Adrenal gland (tissue), 19 donors: ENCODE measurements at places on chromosomes 16 and 17. TPM values are rescaled to one million over a fixed set of nuclear protein-coding genes. Genes with fewer than 3 reads are reported as not detected.

The TBC1D28 gene
- total RNA-seq: not detected

The KRTAP17-1 gene
- total RNA-seq: not detected

The RGS9 gene
- total RNA-seq: 14.6 TPM

The PIPOX gene
- total RNA-seq: 0.67 TPM

The PERCC1 gene
- total RNA-seq: not detected

The EPX gene
- total RNA-seq: not detected

The KRTAP2-2 gene
- not detected for total RNA-seq

The ERCC4 gene
- 17.0 TPM for total RNA-seq

The DUSP3 gene
- 76.8 TPM for total RNA-seq

The TBC1D3E gene
- 0.15 TPM for total RNA-seq

The CX3CL1 gene
- 7.0 TPM for total RNA-seq

DNA sequence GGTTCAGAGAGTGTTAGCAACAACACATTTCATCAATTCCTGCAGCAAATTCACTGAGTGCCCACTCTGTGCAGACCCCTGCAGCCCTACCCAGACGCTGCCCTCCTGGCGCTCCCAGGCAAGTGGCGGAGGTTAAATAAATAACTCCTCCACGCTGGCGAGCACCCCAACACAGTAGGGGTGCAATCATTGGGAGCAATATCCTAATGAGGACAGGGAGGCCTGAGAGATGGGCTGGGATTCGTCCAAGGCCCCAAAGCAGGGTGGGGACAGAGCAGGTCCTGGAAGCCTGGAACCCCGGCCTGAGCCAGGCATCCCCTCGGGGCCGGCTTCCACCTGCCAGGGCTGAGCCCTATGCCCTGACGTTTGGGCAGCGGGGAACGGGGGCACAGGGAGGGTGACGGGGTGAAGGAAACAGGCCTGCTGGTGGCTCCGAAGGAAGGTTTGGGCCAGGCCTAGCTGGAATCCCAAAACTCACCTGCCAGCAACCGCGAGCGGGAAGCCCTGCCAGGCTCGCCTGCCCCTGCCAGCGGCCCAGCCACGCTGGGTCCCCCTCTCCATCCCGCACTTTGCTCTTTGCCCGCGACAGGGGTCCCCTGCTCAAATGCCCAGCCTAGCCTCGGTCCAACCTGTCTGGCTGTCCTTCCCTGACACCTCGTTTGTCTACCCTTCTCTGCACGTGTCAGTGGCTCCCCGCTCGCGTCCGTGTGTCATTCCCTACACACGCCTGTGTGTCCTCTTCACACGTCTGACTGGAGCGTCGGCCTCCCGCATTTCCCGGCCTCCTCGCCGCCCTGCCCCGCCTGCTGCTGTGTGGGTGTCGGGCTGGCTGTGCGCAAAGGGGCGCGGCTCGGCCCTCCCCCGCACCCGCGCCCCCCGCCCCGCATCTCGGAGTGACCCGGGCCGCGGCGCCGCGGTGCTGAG lies 721 bp upstream of the BEAN1 start:
- H3K27me3 ChIP-seq: peaks cover 29% of the 10 kb centered on the region
- H3K4me1 ChIP-seq: peaks cover 7% of the 10 kb centered on the region
- no peak overlapping the region for H3K27ac ChIP-seq
- H3K36me3 ChIP-seq: no peaks in the 10 kb centered on the region
- DNase-seq: peak; percentile 8

DNA sequence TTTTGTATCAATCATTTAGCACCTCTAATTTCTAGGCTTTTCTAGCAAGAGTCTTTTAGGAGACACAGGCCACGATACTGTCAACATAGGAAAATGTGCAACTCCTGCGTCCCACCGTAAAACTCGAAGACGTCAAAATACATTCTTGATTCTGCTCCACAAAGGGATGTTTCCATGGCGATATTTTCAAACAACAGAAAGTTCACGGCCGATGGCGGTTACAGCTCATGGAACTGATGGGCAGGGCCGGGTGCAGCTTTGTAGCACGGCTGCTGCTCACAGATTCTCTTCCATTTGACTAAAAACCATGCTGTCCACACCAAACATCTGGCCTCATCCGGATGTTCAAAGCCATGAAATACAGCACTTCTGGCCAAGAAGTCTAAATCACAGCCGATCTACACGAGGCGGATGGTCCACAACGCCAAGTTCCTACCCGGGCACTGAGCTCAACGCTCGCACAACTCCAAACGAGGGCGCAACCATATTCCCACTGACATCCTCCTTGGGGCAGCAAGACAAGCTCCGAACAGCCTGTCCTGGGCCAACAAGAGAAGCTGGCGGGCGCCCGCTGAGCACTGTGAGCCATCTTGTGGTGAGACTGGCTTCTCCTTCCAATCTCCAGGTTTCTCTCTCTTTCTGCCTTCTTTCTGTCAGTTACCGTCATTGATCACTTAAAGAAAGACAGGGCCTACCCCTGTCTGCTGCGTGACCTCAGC lies 79.8 kb downstream of the ZNF778 start:
- H3K4me3 ChIP-seq: no peak overlapping the region
- H3K36me3 ChIP-seq: no peaks in the 10 kb centered on the region
- H3K27ac ChIP-seq: no peak overlapping the region
- H3K4me1 ChIP-seq: peaks cover 22% of the 10 kb centered on the region
- no peaks in the 10 kb centered on the region for H3K27me3 ChIP-seq
- DNase-seq: no peak

DNA sequence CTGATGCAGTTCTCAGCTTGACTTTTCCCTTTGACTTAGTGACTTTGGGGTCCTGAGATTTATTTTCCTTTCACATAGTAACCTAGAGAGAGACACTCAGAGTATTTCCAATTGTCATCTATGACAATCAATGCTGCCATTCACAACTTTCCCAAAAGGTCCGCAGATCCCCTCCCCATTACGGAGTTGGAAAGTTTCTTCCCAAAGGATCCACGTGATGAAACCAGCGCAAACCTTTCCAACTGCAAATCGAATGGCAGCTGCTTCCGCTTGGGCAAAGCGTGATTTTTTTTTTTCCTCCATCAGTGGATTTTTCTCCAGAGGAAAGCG lies 538 bp upstream of the FCSK start:
- H3K36me3 ChIP-seq: no peaks in the 10 kb centered on the region
- no peaks in the 10 kb centered on the region for H3K4me1 ChIP-seq
- H3K27me3 ChIP-seq: no peaks in the 10 kb centered on the region

- peak overlapping the region; percentile 84 for H3K27ac ChIP-seq
- no peaks in the 10 kb centered on the region for H3K27me3 ChIP-seq
- peaks cover 22% of the 10 kb centered on the region for H3K4me1 ChIP-seq
- no peaks in the 10 kb centered on the region for H3K36me3 ChIP-seq
These were observed 11.4 kb upstream of the MRPS23 start for GRCh38 chr17:57861000-57861789.

DNA sequence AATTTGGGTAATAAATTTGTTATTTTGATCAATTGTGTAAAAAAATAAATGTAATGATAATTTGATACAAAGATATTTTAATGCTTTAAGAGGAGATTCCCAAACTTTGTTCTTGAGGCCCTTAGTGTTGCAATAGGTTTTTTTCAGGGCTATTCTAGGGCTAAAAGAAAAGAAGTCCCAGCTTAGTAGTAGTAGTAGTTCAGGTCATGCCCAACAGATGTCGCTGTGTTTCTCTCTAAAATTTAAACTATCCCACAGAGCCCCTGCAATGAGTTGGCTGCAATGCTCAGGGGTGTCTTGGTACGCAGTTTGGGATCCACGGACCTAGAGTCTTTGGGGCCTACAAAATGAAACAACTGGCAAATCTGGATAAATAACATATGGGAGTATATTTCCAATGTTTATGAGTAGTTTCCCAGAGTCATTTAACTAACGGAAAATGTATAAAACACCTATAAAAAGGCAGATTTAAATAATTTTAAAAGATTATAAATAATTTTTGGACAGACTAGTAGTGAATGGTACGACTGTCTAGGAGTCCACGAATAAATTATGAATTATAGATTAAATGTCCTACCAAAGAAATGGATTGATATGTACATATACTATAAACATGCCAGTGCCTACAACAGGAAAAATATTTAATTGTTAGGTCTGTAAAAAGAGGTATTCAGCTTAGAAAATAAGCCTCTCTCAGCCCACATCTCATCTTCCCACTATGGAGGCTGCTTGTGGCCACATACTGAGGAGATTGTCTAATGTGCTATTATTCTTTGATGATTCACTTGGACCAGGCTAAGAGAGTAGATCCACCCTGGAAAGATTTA lies 228.5 kb upstream of the PMFBP1 start:
- H3K36me3 ChIP-seq: no peaks in the 10 kb centered on the region
- H3K4me1 ChIP-seq: no peaks in the 10 kb centered on the region
- no peaks in the 10 kb centered on the region for H3K27me3 ChIP-seq
- peak; percentile 22 for DNase-seq
- H3K27ac ChIP-seq: no peak overlapping the region
- H3K4me3 ChIP-seq: no peak overlapping the region

- H3K36me3 ChIP-seq: peaks cover 44% of the 10 kb centered on the region
- H3K4me1 ChIP-seq: peaks cover 22% of the 10 kb centered on the region
- no peak overlapping the region for H3K27ac ChIP-seq
- DNase-seq: no peak
These were observed 13.2 kb downstream of the LSM12 start for GRCh38 chr17:44053125-44053872.

DNA sequence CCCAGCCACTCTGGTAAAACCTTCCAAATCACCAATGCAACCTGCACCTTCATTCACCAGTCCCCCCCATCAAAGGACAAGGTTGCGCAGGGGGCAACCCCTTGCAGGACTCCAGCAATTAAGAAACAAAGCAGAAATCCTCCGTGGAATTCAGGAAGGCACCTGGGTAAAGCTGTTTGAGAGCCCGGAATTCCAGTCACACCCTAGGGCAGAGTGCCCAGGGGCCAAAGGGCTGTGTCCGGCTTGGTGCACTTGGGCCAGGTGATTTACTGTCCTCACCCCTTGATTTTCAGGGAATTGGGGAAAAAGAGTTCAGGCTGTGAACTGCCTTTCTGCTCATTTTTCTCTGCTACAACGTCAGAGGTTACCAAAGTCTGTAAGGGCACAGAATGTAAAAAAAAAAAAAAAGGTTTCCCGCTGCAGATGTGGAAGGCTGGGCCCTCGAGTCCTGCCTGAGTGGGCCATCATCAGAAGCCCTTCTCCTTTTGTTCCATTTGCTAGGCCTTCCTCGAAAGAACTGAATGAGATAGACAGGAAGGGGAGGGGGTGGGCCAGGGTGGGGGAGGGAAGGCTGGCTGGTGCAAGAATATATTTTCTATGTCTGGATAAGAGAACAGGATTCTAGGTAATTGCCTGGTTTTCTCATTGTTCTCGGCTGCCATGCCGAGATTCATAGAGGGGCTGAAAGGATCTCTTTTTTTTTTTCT lies 266.5 kb upstream of the PSMD7 start:
- no peak overlapping the region for H3K27ac ChIP-seq
- no peaks in the 10 kb centered on the region for H3K4me1 ChIP-seq
- H3K27me3 ChIP-seq: no peaks in the 10 kb centered on the region
- DNase-seq: no peak
- no peak overlapping the region for H3K4me3 ChIP-seq

- H3K27me3 ChIP-seq: no peaks in the 10 kb centered on the region
- H3K27ac ChIP-seq: no peak overlapping the region
- no peaks in the 10 kb centered on the region for H3K36me3 ChIP-seq
- H3K4me1 ChIP-seq: no peaks in the 10 kb centered on the region
- H3K4me3 ChIP-seq: no peak overlapping the region
These were observed 99.4 kb downstream of the TNFRSF13B start for GRCh38 chr17:16872351-16873173.

DNA sequence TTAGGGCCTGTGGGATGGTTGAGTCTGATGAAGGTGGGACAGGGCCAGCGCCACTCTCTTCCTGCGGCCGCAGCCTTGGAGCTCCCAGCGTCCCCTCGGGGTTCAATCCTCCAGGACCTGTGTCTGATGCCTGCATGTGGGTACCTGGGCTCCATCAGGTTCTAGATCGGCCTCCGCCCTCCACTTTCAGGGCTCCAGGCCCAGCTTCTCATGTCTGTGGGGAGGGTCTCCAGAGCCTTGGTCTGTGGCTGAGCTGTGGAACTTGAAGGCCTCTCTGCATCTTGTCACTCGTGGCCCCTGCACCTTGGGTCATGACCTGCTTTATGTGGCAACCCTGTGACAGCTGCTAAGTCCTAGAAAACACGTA lies 89.8 kb upstream of the ZNF750 start:
- no peaks in the 10 kb centered on the region for H3K4me1 ChIP-seq
- H3K4me3 ChIP-seq: no peak overlapping the region
- no peaks in the 10 kb centered on the region for H3K36me3 ChIP-seq
- DNase-seq: no peak

- no peak overlapping the region for H3K4me3 ChIP-seq
- no peak for DNase-seq
- no peaks in the 10 kb centered on the region for H3K4me1 ChIP-seq
- no peaks in the 10 kb centered on the region for H3K36me3 ChIP-seq
- no peaks in the 10 kb centered on the region for H3K27me3 ChIP-seq
These were observed 385.2 kb upstream of the ZFHX3 start for GRCh38 chr16:73432850-73433730.

DNA sequence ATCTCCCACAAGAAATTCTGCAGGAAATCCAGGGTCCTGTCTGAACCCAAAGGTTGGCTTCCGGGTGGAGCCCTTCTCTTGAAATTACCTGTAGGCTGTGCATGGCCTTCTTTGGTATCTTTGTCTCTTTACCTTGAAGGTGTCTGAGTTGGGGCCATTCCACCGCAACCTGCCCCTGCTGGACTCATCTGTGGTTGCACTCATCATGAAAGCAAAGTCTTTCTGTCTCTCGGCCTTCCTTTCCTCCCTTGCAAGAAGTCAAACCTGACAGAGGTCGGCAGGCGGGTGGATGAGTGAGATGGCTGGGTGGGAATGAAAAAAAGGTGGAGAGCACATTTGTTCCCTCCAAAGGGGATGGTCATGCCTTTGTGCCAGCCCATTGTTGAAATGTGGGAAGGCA lies 25.1 kb downstream of the SALL1 start:
- DNase-seq: no peak
- H3K4me3 ChIP-seq: no peak overlapping the region
- no peaks in the 10 kb centered on the region for H3K4me1 ChIP-seq
- H3K36me3 ChIP-seq: no peaks in the 10 kb centered on the region

GRCh38 chr16:13120557-13120956 lies 219.2 kb downstream of the SHISA9 start:
- no peaks in the 10 kb centered on the region for H3K27me3 ChIP-seq
- no peak for DNase-seq
- no peak overlapping the region for H3K4me3 ChIP-seq
- no peaks in the 10 kb centered on the region for H3K4me1 ChIP-seq
- no peak overlapping the region for H3K27ac ChIP-seq

DNA sequence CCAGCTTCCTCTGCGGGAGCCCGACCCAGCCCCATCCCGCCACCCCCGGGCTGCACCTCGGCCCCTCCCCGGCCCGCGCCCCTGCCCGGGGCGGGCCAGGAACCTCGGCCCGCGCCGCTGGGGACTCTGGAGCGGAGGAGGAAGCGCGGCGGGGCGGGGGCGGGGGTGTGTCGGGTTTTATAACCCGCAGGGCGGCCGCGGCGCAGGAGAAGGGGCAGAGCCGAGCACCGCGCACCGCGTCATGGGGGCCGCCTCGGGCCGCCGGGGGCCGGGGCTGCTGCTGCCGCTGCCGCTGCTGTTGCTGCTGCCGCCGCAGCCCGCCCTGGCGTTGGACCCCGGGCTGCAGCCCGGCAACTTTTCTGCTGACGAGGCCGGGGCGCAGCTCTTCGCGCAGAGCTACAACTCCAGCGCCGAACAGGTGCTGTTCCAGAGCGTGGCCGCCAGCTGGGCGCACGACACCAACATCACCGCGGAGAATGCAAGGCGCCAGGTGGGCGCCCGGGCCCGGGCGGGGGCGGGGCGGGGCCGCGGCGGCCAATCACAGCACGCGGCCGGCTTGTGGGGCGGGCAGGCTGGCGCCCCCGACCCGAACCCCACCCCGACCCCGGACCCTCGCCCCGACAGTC lies at the start of gene ACE:
ACE (plus strand) TSS at position 208 of the 626 bp plus-strand sequence; CDS start at position 242, 34 bp downstream.
- no peak within 1 kb of the TSS for H3K4me3 ChIP-seq
- no peak within 1 kb of the TSS for H3K27ac ChIP-seq
- no peaks in the 10 kb centered on the region for H3K27me3 ChIP-seq
- no peaks in the 10 kb centered on the region for H3K36me3 ChIP-seq
- peaks cover 22% of the 10 kb centered on the region for H3K4me1 ChIP-seq
